Suprapubic skin (tissue), 4 donors: ENCODE measurements at places on chromosomes 12 and 14.

DNA sequence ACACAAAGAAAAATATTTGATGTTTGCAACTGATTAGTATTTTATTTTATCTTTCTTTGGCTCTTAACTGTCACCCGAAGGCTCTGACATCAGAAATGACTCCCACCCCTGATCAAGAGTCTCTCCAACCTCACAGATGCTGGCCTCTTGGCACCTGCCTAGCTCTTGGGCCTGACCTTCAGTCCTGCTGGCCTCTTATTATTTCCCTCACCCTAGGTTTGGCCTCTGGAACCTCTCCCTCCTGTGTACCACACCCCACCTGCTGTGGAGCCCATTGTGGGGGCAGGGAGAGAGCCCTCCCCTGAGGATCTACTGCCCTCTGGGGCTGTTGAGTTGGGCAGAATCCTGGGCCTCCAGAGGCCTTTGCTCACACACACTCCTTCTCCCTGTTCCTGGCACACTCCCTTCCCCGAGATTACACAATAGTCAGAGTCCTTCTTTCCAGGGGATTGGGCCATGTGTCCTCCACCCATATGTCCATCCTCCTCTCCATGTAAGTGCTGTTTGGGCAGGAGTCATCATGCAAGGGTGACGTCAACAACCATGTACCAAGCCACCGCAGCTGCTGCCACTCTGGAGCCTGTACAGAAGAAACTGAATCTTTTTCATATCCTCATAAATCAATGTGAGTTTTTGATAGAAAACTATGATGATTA is 124.3 kb downstream of the RASSF9 start:
- peak; percentile 77 for DNase-seq

DNA sequence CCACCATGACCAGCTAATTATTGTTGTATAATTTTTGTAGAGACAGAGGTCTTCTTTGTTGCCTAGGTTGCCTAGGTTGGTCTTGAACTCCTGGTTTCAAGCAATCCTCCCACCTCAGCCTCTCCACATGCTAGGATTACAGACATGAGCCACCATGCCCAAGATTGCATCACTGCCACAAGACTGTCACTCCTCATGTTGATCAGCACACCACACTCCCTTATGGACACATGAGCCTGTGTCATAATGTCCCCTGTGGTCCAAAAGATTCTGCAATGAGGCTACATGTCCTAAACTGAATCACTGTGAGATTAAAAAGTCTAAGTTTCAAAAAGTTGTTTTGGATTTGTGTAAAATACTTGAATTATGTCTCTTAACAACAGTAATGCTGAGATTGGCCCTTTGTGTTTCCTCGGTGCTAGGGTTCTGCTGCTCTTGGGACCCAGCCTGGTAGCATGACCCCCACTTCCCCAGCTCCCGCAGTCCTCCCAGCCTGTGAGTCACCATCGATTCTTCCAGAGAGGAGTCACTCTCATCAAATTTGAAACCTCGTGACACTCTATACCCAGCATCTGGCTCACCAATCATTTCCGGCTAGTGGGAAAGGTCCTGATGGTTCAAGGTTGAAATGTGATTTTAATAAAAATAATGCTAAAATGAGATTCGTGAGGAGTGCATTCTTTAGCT is 890.9 kb downstream of the VRK1 start:
- DNase-seq, result peak; percentile 80

DNA sequence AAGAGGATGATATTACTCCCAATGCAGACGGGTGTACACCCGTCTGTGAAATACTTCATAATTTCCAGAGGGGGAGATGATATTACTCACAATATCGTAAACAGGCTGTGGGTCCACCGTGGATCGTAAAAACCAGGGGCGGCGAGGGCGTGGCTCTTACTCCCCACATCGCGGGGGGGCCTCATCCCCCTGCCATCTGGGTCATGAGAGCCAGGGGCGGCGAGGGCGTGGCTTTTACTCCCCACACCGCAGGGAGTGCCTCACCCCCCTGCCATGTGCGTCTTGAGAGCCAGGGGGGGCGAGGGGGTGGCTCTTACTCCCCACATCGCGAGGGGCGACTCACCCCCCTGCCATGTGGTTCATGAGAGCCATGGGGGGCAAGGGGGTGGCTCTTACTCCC is 86.2 kb upstream of the GNG2 start:
- DNase-seq, result no peak

DNA sequence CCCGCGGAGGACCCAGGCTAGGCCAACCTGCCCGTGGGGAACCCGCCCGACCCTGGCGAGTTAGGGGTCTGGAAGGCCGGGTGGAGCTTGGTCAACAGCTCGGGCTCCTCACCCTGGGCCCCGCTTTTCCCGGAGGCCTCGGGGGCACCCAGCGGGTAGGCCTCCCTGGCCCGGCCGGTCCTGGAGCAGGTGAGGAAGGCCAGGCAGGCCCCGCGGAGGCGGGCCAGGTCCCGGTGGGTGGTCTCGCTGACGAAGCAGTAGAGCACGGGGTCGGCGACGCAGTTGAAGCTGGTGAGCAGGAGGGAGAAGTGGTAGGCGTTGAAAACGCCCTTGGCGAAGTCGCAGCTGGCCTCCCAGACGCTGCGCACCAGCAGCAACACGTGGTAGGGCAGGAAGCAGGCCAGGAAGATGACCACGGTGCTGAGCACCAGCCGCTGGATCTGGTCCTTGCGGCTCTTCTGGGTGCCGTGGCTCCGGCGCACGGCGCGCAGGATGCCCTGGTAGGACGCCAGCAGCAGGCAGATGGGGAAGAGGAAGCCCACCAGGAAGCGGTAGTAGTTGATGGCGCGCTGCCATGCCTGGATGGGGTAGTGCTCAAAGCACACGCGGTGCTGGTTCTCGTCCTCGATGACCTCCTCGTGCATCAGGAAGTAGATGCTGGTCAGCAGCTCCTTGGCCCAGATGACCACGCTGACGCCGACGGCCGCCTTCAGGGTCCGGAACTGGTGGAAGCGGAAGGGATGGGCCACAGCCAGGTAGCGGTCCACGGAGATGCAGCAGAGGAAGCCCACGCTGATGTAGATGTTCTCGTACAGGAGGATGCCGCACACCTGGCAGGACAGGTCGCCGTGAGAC is 10.3 kb downstream of the GPR68 start:
- DNase-seq, result no peak

- no peak for DNase-seq
Observed at GRCh38 chr12:84198294-84198946, 714.2 kb downstream of the SLC6A15 start.

GRCh38 chr14:95008445-95009217 is 148.7 kb downstream of the DICER1 start:
- DNase-seq, result no peak

GRCh38 chr12:93184672-93185368 is 192.9 kb upstream of the NUDT4 start:
- DNase-seq, result no peak

- DNase-seq, result no peak
Observed at GRCh38 chr12:8096281-8096915, 14.3 kb downstream of the NECAP1 start.

GRCh38 chr14:75267141-75267721 is 11.4 kb upstream of the FOS start:
- DNase-seq, result peak; percentile 55
